ENCODE measurements at places on chromosomes 16 and 17. TPM values are rescaled to one million over a fixed set of nuclear protein-coding genes. Genes with fewer than 3 reads are reported as not detected.

DNA sequence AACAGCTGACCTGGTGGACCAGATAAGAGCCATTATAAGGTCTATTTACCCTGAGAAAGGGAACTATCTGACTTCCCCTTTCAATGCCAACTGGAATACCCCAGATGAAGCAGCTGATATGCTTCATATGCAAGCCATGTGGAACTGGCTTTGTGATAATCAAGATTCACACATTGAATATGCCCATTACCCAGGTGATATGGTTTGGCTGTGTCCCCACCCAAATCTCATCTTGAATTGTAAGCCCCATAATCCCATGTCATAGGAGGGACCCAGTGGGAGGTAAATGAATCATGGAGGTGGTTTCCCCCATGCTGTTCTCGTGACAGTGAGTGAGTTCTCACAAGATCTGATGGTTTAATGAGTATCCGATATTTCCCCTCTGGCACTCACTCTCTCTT, 42.1 kb downstream of the IKZF3 start:
- no peak for DNase-seq

- peak; percentile 72 for DNase-seq
These were observed 481.9 kb downstream of the SOX9 start for GRCh38 chr17:72602517-72603419.

- DNase-seq = no peak
These were observed 10.6 kb upstream of the SEPHS2 start for GRCh38 chr16:30456302-30456701.

- DNase-seq = no peak
These were observed 4.8 kb downstream of the KRT23 start for GRCh38 chr17:40932608-40933007.

Gene TP53TG3
- not detected for total RNA-seq

Gene KRTAP2-3
- total RNA-seq = not detected

Gene TGFB1I1
- 43.0 TPM for total RNA-seq

Data from transverse colon (tissue), 4 donors.